ENCODE measurements at places on chromosomes 4 and X.

DNA sequence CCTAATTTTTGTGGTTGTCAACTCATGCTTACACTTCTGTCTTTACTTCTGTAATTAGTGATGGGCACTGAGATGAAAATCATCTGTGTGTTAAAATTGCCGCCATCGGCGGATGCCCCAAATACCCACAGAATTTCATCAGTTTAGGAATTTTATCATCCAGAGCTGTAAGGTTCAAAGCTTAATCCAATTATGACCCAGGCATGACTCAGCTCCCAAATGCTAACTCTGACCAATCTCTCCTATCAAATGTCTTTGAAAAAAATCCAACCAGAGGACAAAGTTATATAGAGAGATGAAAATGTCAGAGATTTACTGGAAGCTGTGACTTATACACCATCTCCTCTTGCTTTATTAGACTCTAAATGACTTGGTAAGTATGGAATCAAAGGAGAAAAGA is 1048.7 kb upstream of the PRKX start:
- no peak for DNase-seq

DNA sequence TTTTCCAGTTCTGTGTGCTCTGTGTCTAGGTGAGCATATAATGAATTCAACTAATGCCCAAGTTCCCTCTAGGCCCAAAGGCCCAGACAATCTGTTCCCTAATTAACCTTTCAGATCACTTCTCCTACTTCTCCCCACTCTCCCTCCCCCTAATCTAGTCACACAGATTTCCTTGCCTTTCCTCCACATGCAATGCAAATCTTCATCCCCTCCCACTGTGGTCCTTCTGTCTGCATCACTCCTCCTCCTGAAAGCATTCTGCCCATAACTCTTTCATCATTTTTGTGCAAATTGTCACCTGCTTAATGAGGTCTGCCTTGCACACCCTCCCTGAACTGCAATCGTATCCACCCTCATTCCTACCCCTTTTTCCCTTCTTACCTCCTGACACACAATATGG is 346.6 kb downstream of the FBXO8 start:
- DNase-seq = no peak

- no peak for DNase-seq
These were observed 63.9 kb downstream of the RS1 start for GRCh38 chrX:18607966-18608365.

- no peak for DNase-seq
These were observed 185.3 kb downstream of the DHRSX start for GRCh38 chrX:2315434-2315833.

DNA sequence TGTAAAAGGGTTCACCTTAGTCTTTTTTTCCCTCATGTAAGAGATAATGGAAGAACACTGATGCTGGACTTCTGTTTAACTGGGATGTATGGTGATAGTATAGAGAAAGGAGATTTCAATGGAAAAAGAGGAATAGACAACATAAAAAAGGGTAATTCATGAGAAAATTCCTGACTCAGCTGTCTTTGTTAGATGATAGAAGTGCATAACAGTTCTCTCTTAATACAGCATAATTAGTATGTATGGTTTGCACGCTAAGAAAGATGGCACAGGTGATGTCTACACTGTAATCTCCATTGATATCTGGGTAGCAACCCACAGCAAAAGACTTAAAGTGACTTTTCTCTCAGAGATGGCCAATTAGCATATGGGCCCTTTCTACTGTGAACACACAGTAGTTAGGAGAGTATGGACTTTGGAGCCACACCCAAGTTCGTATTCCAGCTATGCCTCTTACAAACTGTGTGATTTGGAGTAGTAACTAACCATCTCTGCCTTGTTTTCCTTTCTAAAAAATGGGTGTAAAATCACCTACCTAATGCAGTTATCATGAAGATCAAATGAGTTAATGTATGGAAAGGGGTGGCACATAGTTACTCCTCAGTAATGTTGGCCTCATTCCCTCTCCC is 149.3 kb downstream of the PDE5A start:
- no peak for DNase-seq

- peak; percentile 3 for DNase-seq
These were observed 122.6 kb downstream of the SHISA3 start for GRCh38 chr4:42519803-42520417.
